Suppressor macrophage treated with lipopolysaccharide for 4 hours (primary cell): ENCODE measurements at places on chromosomes 11 and 22.

GRCh38 chr22:25068707-25069106 is 116.2 kb downstream of the KIAA1671 start:
- no peak for DNase-seq

DNA sequence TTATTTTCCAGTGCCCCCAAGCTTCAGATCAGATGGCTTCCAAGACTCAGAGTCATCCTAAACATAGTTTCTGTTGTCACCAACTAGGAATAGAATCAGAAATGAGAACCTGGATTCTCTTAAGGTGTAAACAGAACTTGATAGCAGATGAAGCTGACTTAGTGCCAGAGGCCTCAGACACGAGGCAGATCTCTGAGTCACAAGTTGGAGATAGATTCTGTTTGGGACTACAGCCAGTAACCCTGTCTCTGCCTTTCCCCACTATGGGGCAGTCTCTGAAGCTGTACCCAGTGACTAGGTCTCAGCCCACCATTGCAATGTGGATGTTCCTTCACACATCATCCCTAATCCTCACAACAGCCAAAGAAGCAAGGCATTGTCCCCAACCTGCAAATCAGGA is 25.4 kb downstream of the NEU3 start:
- DNase-seq, result no peak

DNA sequence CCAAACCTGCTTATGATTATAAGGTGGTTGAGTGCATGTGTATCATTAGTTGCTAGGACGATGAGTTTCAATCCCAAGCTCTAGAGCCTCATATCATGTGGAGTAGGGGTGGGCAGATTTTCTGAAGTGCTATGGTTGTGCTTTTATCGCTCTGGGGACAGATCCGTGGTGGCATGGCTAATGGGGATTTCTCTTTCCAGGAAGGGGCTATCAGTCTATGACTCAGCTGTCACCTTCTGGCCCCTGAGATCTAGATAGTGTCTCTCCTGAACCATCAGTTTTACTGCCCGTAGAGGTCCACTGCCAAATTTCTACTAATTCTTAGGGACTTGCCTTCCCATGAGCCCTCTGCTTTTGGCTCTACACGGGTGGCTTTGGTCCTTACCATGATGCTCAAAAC is 51.8 kb downstream of the FDX1 start:
- DNase-seq, result no peak

DNA sequence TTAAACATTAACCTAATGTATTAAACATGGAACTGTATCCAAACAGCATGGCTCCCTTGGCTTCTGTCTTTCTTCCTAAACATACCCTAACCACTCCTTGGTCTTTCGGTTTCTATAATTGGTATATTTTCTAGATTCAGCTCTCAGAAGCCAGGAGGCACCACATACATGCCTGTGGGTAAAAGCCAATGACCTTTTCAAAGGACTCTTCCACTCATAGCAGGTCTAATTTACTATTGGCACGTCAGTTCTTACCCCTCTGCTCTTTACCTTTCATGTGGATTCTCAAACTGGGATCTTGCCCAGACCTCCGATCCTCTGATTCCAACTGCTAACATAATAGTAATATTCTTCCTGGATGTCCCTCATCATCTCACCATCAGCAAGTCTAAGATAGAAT is 835.1 kb downstream of the NTM start:
- no peak for DNase-seq

DNA sequence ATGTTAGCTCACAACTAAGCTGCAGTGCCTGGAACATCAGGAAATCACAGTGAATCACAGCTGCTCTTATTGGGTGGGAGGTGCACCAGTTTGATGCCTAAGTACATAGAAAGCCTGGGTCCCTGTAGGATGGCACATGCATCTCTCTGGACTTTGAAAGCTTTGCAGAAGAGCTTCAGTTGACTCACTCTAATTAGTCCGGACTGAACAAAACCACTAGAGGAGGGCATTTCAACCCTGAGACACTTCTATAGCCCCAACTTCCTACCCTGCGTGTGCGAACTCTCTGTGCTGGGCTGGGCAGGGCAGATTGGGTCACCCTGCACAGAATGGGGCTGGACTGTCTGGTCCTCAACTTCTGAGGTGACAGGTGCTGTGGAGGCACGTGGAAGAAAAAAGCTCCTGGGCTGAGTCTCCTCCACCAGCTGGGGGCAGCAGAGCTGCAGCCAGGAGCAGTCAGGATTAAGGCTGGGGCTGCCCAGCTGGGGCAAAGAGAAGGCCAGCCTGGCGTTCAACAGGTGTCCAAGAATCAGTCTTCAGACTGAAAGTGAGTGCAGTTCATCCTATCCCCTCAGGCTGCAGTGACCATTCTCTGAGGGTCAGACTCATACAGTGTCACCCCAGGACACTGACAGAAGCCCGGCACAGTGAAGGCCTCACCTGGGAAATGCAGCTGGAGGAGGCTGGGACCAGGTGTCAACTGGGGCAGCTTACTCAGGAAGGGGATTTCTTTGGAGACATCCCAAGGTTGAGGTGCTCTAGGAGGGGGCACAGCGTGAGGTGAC is 22.1 kb downstream of the GGTLC2 start:
- peak; percentile 45 for DNase-seq

GRCh38 chr11:95358511-95359340 is 127.7 kb upstream of the SESN3 start:
- DNase-seq, result no peak

DNA sequence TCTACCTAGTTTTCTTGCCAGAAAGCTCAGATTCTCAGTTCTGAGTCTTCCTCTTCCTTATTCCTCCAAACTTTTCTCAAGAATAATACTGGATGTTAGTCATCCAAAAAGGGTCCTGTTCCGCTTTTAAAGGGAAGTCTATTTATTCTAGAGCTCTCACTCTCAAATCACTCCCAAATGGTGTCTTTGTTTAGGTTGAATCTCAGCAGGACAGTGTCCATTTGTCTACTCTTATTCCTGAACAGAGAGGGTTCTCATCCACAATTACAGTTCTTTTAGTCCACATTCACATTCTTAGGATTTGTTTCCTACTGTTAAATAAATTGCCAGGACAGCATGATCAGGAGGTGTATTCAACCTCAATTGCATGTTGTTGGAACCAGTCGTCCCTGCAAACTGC is 61.3 kb downstream of the MUC15 start:
- no peak for DNase-seq

- DNase-seq, result no peak
Observed at GRCh38 chr11:3189196-3189843, 24.2 kb upstream of the OSBPL5 start.

DNA sequence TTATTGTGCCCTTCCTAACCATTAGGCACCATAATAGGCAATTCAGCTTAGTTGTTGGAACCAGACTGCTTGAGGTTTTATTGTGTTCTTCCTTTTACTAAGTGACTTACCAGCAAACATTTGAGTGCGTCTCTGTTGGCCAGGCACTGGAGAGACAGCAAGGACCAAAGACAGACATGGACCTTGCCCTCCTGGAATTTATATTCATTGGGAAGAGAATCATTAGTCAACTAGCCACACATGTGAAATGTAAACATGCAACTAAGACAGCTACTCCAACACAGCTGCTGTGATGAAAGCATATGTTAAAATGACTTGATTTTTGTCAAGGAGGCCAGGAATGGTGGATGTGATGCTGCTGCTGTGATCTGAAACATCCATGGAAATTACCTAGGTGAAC is 106.4 kb downstream of the TRAF6 start:
- DNase-seq, result no peak

DNA sequence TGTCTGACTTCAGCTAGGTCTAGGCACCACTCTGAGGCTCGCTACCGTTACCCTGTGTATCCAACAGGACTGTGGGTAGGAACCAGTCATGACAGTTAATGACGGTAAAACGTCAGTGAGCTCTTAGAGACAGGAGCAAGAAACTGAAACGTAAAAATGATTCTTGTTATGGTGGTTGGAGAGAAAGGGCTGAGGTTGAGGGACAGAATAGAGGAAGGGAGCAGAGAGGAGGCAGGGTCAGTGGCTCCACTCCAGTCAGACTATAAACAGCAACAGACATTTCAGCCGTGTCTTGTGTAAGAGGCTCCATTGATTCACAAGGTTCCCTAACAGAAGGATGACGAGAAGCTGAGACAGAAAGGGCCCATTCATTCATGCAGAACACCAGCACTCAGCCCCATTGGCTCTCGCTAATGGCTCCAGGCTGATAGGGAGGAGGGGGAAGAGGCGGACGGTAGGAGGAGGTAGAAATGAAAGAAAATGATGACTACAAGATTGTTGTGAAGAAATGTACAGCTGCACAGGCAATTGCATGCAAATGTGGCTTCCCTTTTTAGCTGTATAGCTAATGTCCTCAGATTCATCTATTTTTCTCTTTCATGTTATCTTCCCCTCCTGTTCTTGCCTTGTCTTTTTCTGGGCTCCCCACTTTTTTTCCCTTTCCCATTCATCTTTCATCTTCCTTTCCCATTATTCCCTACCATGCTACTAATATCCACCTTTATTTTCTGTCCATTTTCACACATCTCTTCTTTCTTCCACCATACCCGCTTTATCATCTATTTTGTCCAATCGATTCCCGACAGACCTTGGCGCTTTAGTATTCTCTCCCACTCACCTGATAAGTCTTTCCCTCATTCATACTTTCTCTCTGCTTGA is 34.3 kb downstream of the ETS1 start:
- DNase-seq, result peak; percentile 94

DNA sequence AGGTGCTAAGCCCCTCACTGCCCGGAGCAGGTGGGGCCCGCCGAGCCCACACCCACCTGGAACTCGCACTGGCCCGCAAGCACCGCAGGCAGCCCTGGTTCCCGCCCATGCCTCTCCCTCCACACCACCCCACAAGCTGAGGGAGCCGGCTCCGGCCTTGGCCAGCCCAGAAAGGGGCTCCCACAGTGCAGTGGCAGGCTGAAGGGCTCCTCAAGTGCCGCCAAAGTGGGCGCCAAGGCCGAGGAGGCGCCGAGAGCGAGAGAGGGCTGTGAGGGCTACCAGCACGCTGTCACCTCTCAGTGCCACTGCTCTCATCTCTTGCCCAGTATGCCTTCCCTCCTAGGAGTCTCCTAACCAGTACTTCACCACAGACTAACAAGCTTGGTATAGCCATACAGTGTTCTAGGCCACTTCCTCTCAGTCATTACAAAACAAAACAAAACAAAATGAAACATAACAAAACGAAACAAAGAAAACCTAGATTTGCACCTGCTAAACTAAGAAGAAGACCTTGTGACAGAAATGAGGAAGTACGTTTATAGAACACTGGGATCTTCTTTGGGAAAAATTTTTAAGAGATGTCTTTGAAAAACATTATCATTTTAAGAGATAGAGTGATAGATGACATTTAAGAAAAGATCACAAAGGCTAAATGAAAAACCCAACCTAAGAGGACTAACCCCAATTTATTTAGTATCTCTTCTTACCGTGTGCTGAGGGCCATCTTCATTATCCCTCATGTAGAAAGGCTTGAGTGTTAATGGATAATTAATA is 47.7 kb upstream of the GAB2 start:
- peak; percentile 16 for DNase-seq

DNA sequence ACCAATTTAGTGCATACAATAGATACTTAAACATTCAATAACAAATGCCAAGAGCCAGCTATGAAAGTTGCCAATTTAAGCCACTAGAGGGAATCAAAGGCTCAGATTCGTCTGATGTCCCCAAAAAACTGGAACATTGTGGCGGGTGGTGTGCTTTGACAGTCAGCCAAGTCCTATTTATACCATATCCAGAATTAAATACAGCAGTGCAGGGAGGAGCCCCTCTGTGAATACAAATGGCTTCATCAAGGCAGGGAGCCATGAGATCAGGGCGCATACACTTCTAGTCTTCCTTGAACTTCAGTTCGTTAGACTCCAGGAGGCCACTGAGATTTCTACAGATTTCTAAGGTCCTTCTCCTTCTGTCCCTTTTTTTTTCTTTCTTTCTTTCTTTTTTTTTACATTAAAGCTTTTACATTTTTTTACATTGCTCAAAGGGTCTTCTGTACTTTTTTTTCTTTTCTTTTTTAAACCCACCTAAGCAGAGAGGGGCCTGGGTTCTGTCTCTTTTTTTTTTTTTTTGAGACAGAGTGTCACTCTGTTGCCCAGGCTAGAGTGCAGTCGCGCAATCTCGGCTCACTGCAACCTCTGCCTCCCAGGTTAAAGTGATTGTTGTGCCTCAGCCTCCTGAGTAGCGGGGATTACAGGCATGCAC is 41.5 kb upstream of the HSPA8 start:
- DNase-seq, result peak; percentile 54

DNA sequence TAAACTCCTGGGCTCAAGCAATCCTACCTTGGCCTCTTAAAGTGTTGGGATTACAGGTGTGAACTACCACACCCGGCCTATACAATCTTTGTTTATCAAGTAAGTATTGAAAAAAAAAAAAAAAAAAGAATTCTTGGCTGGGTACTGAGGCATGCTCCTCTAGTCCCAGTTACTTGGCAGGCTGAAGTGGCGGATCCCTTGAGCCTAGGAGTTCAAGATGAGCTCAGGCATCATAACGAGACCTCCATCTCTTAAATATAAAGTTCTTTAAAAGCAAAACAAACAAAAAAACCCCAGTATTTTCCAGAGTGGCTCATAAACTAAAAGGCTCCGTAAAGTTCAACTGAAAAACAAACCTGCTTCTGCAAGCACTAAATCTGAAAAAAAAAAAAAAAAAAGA is 50.3 kb upstream of the GAB2 start:
- DNase-seq, result no peak

DNA sequence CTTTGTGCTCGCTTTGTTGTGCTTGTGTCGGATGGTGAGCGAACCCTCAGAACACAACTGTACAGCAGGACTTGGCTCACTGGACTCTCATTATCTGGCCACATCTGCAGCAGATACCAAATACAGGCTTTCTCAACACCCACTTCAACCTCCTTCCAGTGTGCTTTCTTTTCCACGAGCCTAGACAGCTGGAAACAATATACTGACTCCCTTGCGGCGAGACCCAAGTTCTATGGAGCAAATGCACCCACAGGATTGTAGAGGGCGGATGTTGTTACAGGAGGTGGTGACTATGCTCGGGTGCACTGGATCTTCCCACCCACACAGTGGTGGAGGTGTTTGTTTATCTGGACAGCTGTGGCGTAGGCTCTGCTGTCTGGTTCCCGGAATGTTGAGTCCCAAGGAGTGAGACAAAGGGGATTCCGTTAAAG is 204.3 kb downstream of the TENM4 start:
- no peak for DNase-seq

DNA sequence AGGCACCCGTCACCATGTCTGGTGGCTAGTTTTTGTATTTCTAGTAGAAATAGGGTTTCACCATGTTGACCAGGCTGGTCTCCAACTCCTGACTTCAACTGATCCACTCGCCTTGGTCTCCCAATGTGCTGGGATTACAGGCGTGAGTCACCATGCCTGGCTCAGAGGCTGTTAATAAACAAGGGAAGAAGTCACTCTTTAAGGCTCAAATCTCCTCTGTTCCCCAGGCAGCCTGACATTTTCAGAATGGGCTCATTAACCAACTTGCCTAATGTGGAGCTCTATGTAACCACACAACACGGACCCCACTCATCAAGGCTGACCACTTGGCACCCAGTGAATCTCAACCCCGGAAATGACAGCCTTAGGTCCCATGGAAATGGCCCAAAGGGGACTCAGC is 24.1 kb downstream of the APOL3 start:
- peak; percentile 36 for DNase-seq

- DNase-seq, result no peak
Observed at GRCh38 chr22:31275018-31275417, 17.3 kb downstream of the PIK3IP1 start.

- no peak for DNase-seq
Observed at GRCh38 chr11:80783561-80783960, 1342.7 kb upstream of the TENM4 start.

- DNase-seq, result peak; percentile 27
Observed at GRCh38 chr11:66868726-66869566, 12.1 kb downstream of the LRFN4 start.
